ENCODE measurements at places on chromosomes 1 and 21.

DNA sequence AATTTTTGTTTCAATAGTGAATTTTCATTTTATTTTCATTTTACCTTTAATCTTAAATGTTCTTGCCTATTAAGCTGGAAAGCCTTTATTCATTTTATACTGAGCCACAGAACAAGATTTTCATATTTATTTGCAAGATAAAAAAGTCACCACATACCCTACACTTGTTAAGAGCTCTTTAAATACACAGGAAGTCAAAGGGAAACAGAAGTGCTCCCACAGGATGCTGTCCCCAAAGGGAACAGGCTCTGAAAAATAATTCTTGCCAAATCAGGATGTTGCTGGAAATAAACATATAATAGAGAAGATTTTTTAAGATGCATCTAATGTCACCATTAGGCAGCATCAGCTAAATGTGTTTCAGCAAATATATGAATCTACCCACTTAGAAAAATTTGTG, 113.6 kb downstream of the VAV3 start:
- DNase-seq = no peak

- peak; percentile 80 for DNase-seq
Observed at GRCh38 chr21:44454747-44455523, at the start of gene LRRC3. Gene LRRC3, plus strand, starts transcription at chr21:44455510. Its CDS starts 1,135 bp downstream, at chr21:44456645.

- DNase-seq = no peak
Observed at GRCh38 chr1:227136210-227136820, 182.0 kb downstream of the CDC42BPA start.

- peak; percentile 70 for DNase-seq
Observed at GRCh38 chr1:12208764-12209494, 20.9 kb upstream of the VPS13D start.

DNA sequence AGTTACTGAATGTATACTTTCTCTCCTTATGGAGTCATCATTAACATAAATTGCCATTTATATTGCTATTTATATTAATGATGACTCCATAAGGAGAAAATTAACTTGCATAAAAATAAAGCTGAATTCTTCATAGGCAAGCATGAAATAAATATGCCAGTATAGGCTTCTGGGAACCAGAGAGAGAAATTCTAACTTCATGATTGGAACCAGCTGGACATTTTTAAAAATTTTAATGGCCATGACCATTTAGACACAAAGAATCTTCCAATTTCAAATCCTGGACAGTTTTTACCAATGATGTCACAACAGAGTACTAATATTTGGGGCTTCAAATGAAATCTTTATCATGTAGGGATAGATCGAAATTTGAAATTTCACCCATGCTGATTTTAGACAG, 268.7 kb downstream of the PTGER3 start:
- no peak for DNase-seq

GRCh38 chr1:3350506-3351261, 103.8 kb upstream of the ARHGEF16 start:
- no peak for DNase-seq

GRCh38 chr1:156838972-156839371, 19.9 kb downstream of the INSRR start:
- DNase-seq = no peak

DNA sequence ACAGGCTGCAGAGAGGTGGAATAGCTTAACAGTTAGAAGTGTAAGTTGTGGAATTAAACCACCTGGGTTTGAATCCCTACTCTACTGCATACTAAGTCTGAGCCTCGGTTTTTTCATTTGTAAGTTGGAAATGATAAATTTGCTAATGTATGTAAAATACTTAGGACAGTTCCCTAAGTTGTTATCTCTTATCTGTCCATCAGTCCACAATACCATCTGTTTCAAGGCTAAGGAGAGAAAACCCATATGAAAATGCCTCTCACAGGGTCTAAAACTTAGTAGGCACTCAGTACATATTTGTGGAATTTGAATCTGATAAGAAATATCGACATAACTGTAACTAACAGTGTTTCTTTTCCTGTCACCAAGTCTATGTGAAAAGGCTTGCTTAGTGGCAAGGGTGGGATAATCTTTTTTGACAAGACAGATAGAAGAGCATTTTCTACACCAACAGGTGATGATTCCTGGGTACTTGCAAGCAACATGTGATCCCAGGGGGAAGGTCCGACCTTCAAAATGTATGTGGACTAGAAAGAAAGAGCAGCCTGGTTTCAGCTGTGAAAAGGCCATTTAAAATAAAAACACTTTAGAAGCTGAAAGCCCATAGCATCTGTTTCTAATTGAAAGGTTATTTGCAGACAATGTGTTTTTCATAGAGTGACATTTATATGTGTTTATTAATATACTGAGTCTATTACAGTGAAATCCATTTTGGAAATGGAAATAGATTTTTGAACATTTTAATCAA, 202.9 kb downstream of the HHAT start:
- no peak for DNase-seq

DNA sequence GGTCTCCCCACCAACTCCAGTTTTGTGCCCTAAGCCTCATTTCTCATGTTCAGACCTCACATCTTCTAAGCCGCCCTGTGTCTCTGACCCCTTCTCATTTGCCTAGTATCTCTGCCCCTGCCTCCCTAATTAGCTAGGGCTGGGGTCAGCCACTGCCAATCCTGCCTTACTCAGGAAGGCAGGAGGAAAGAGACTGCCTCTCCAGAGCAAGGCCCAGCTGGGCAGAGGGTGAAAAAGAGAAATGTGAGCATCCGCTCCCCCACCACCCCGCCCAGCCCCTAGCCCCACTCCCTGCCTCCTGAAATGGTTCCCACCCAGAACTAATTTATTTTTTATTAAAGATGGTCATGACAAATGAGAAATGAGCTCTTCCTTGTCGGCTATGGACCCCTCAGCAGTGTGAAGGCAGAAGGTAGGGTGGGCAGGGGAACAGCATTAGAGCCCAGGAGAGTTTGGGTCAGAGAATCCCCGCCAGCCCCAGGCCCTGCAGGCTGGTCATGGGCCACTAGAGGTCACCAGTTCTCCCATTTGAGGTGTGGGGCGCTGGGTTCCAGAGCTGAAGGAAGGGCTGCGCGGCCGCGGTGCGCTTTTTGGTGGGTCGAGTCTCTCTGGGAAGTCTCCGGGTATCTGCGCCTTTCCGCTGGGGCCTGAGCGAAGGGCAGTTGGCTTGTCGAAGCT, 11.5 kb downstream of the ADAMTSL4 start:
- peak; percentile 91 for DNase-seq

- DNase-seq = no peak
Observed at GRCh38 chr1:104946558-104947210, 1197.0 kb downstream of the AMY1C start.

DNA sequence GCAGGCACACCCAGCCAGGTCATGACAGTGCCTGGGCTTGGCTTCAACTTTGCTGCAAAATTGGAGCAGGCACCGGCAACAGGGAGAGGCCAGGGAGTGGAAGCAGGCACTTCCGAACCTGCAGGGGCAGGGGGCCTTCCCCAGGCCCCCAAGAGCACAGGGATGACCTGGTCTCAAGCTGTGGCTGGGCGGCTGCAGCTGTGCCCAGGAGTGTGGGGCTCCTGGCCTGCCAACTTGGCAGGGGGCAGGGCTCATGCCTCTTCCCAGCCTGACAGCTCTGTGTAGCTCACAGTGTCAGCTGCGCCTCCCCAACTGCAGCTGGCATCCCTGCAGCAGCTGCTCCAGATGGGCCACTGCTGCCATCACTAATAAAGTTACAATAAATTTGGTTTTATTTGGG, 51.5 kb upstream of the SCYL3 start:
- no peak for DNase-seq

DNA sequence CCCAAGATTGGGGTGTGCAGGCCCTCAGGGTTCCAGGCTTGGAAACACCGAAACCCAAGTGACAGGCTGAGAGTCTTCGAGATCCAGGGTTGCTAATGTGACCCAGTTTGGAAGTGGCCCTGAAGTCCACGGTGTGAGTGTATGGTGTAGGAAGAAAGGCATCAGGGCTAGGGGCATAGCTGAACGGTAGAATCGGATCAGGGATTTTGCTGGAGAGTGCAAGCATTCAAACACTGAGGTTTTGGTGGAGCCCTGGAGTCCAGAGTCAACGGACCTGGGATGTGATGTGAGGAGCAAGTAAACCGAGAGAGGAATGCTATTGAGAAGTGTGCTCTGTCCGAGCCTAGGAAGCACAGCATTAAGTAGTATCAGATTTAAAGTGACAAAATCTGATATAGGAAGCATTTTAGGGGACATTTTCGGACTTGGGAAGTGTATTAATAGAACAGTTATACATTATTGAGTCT, 958 bp downstream of the NFYC start:
- DNase-seq = peak; percentile 68

GRCh38 chr1:52919051-52919722, 2.4 kb downstream of the ECHDC2 start:
- DNase-seq = no peak

DNA sequence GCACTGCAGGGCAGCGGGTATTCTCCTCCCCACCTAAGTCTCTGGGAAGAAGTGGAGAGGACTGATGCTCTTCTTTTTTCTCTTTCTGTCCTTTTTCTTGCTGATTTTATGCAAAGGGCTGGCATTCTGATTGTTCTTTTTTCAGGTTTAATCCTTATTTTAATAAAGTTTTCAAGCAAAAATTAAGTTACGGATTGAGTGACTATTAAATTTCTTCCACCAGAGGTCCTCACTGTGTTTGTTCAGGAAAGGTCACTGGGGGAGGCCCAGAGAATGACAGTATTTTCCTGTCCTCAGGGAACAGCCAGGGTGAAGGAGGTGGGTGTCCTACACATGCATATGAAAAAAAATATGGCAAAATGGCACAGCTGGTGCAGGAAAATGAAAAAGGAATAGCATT, 4.4 kb upstream of the ELF3 start:
- peak; percentile 46 for DNase-seq

DNA sequence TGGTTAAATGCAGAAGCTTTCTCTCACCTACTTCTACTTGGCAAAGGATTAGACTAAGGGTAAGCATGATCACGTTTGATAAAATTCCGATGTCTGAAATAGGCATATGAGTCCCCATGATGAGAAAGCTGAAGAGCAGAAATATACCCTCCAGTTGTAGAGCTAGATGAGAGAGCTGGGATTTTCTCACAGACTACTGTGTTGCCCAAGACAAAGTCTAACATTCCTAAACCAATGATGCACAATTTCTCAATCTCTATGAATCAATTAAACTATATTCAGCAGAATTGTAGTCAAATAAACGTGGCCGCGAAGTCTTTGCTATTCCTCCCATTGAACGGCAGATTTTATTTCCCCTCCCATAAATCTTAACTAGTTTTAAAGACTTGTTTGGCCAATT, 699.2 kb downstream of the KCNT2 start:
- DNase-seq = no peak

DNA sequence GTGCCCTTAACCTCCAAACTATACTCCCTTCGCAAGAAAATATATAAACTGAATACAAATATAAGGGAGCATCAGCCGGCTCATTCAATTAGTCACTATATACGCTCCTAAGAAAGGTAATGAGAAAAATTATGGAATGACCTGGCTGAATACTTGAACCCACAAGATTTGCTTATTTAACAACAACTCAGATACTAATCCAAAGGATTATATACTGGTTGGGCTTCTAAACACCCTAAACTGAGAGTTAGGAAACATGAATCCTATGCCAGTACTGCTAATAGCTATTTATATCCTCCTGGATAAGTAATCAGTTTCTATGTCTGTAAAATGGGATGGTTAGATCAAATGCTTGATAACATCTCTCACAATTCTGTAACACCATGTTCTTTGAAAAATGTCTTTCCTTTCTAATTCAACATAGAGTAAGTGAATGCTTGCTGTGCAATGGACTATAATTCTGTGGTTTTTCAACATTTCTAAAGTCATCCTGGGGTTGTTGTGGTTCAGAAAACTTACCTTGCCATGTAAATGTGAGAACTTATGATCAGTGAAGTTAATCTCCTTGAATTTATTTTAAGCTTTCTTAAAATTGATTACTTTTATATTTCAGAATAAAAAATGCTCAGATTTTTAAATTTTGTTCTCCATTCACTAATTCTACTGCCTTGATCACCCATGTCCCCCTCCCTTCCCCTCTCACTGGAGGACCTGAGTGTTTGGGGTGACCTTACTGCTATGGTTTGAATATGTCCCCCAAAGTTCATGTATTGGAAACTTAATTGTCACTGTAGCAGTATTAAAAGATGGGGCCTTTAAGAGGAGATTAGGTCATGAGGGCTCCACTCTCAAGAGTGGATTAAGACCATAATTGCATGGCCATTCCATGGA, 14.5 kb downstream of the DUSP10 start:
- DNase-seq = no peak

DNA sequence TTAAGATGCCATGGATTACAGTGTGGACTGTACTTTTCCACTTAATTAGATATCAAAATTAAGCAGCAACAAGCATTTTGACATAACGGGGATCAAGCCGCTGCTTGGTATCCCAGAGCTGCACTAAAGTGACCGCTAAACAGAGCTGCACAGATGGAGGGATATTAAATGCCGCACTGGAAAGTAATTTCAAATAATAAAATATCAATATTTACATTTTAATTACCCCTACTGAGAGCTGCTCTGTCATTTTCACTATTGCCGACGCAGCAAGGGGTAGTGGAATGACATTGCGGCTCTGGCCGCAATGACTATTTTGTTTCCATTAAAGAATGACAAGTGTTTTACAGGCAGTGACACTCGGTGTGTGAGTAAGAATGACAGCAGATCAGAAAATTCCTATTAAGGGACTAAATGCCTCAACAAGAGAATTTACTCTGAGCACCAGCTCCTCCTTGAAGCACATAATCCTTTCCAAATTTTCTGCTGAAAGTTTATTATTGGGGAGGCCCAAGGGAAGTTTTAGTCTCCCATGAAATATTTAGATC, 109.1 kb upstream of the USH2A start:
- DNase-seq = no peak

DNA sequence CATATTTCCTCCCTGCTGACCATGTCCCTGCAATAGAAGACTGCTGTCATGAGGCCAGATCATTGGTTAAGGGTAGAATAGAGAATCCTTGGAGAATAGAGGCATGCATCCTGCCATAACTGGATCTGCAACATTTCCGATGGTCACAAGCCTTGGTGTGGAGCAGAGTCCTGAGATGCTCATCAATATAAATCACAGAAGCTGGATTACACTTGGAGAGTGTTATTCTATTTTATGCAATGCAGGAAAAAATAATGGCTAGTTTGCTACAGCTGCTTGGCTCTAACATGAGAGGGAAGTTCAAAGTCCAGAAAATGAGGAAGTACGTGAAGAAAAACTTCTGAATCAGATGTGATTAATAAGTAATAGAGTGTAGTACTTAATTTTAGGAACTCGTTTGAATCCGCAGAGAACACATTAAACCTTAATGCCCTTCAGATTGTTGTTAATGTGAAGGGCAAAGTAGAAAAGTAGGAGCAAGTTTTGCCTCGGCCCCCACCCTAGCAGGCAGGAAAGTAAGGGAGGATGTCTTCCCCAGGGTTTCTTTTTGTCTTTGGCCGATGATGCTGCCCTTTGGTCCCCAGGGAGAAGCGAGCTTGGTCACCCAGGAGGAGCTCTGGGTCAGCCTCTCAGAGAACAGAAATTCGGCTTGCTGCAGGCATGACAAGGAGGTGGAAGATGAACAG, 59.5 kb downstream of the KCNK1 start:
- no peak for DNase-seq

- DNase-seq = peak; percentile 60
Observed at GRCh38 chr1:180415985-180416633, 86.3 kb downstream of the ACBD6 start.

- no peak for DNase-seq
Observed at GRCh38 chr1:229988534-229988933, 78.5 kb upstream of the GALNT2 start.

- no peak for DNase-seq
Observed at GRCh38 chr1:209363112-209363511, 220.4 kb upstream of the CAMK1G start.
